ENCODE measurements at places on chromosomes 4 and X. TPM values are rescaled to one million over a fixed set of nuclear protein-coding genes. Genes with fewer than 3 reads are reported as not detected.
A peak's percentile ranks its signal among the peaks of the same experiment; 100 is the strongest.

HSD17B13 gene
- 20.3 TPM for total RNA-seq

DNA sequence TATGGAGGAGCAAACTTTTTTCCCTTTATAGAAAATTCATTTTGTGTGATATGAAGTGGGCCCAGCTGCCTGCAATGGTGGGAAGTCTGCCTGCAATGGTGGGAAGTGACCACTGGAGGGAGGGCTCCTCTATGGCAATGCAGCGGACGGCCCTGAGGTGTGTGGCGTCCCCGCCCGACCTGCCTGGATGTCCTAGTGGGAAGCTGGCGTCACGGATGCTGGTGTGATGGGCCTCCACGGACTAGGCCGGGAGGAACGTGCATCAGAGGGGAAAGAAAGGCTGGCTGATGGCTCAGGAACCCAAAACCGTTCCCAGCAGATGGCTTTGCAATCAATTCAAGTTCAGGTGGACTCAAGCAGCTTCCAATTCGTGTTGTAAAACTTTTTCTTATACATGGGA, 177.9 kb downstream of the AFAP1 start:
- DNase-seq, result peak; percentile 36

PITX2 gene
- not detected for total RNA-seq

MAGEA10 gene
- total RNA-seq, result not detected

GRCh38 chr4:117425636-117426035, 340.3 kb upstream of the TRAM1L1 start:
- DNase-seq, result no peak

PDGFRA gene
- 135 TPM for total RNA-seq

Data from omental fat pad (tissue), 4 donors.